ENCODE measurements at places on chromosomes 5 and 9. TPM values are rescaled to one million over a fixed set of nuclear protein-coding genes. Genes with fewer than 3 reads are reported as not detected.

The CLTA gene
- 265 TPM for total RNA-seq

The PNPLA7 gene
- 0.64 TPM for total RNA-seq

The MARVELD2 gene
- 2.3 TPM for total RNA-seq

The ORM2 gene
- not detected for total RNA-seq

The STPG3 gene
- not detected for total RNA-seq

The PLPP7 gene
- 10.0 TPM for total RNA-seq

The TCF7 gene
- total RNA-seq, result under 0.01 TPM

The CNTNAP3 gene
- total RNA-seq, result 0.64 TPM

Measured in fibroblast of villous mesenchyme (primary cell).